Stimulated activated CD8-positive, alpha-beta memory T cell treated with anti-CD3 and anti-CD28 coated beads, Interleukin-7, amount 100 ng/mL, for 4 hours (primary cell): ENCODE measurements at places on chromosomes 4 and X.

DNA sequence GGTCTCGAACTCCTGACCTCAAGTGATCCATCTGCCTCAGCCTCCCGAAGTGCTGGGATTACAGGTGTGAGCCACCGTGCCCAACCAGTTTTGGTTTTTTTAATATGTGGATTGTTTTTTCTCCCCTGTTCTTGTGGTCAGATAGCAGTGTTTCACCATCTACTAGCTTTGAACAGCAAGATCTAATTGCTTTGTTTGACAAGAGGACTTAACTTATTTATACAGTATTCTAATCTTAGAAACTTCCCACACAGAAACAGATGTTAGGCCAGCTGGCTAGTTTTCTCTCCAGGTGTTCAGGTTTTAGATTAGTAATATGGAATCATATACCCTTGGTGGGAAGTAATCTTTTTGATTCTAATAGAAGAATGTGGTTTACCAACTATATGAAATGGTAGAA is 12.9 kb downstream of the ING2 start:
- no peak for DNase-seq

- no peak for DNase-seq
Observed at GRCh38 chr4:101081166-101081565, 266.2 kb downstream of the PPP3CA start.

GRCh38 chrX:70592091-70592490 is 147.5 kb downstream of the DLG3 start:
- no peak for DNase-seq

DNA sequence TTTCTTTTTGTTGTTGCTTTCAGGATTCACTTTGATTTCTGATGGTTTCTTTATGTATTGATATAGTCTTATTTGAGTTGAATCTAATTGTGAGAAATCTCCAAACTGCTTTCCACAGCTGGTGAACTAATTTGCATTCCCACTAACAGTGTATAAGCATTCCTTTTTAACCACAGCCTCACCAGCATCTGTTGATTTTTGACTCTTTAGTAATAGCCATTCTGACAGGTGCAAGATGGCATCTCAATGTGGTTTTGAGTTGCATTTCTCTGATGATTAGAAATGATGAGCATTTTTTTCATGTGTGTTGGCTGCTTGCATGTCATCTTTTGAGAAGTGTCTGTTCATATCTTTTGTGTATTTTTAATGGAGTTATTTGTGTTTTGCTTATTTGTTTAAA is 1023.1 kb downstream of the SH3BGRL start:
- no peak for DNase-seq

GRCh38 chr4:119039779-119040178 is 95.9 kb upstream of the MYOZ2 start:
- DNase-seq, result no peak

- DNase-seq, result no peak
Observed at GRCh38 chr4:85824166-85824945, 349.4 kb downstream of the ARHGAP24 start.

DNA sequence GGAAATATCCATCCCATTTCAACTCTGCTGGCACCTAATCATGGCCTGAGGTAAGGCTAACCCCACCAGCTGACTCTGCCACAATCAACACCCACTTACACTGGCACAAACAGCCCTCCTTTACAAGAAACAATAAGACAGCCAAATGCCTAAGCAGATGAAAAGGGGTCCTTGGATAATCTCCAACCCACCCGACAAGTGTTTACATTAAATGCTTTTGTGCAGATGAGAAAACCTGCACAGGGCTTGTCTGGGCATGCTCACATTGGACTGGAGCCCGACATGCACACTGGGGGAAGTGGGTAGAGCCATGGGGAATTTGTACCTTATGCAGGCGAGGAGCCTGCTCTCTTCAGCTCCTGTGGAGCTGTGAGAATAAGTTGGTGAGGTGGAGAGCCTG is 138.9 kb upstream of the ITM2A start:
- DNase-seq, result no peak

- no peak for DNase-seq
Observed at GRCh38 chr4:138707746-138708677, 307.6 kb upstream of the NOCT start.

DNA sequence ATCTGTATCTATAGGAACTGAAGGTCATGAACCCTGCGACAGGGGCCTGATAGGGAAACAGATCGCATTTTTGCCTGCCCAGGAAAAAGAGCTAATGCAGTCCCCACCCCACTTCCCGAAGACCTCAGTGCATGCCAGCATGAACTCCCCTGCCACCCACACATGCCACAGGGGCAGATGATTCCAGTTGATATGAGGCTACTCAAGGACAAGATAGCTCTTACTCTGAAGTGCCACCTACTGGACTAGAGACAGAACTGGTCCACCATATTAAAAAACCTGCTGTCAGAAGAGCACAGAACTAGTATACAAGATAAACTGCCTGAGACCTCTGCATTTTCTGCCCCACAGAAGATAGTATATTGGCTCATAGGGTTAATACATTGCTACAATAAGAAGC is 68.0 kb downstream of the YIPF7 start:
- DNase-seq, result no peak
